Left kidney (tissue), 8 donors: ENCODE measurements at places on chromosomes 6 and 20. TPM values are rescaled to one million over a fixed set of nuclear protein-coding genes. Genes with fewer than 3 reads are reported as not detected.

The ZC2HC1B gene
- not detected for polyA plus RNA-seq

The CRISP3 gene
- not detected for polyA plus RNA-seq

The SNPH gene
- 3.3 TPM for polyA plus RNA-seq

The PLAGL2 gene
- polyA plus RNA-seq: 23.2 TPM

The OR12D3 gene
- not detected for polyA plus RNA-seq

The KCNS1 gene
- 0.55 TPM for polyA plus RNA-seq

The ZNF343 gene
- polyA plus RNA-seq: 19.6 TPM

The PSORS1C2 gene
- polyA plus RNA-seq: 0.15 TPM

The PAK1IP1 gene
- polyA plus RNA-seq: 22.9 TPM

The MICAL1 gene
- 32.8 TPM for polyA plus RNA-seq

The BHLHE23 gene
- polyA plus RNA-seq: not detected

The TCF15 gene
- 0.90 TPM for polyA plus RNA-seq

The SLCO4A1 gene
- polyA plus RNA-seq: 2.0 TPM

The METTL24 gene
- 14.7 TPM for polyA plus RNA-seq

The SLC25A27 gene
- 69.6 TPM for polyA plus RNA-seq

The CST4 gene
- polyA plus RNA-seq: not detected

The FOXF2 gene
- polyA plus RNA-seq: 0.10 TPM

The CASS4 gene
- 3.6 TPM for polyA plus RNA-seq

GRCh38 chr6:69936674-69937363, 70.5 kb downstream of the COL19A1 start:
- DNase-seq: no peak

- no peak for DNase-seq
These were observed 1.6 kb downstream of the RNF182 start for GRCh38 chr6:13926378-13926777.

DNA sequence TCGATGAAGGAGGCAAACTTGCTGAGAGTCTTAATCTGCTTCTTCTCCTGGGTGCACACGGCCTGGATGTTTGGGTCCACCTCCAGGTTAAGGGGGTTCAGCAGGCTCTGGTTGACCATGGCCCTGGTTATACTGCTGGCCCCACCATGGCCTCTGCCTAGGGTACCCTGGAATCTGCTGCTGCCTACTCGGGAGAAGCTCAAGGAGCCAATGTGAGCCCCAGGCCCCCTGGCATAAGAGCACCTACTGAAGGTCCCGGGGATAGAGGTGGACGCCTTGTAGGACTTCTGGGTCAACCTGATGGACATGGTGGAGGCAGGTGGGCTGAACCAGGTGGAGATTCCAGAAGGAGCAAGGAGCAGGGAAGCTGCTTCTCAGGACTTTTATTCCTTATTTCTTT, 17.9 kb upstream of the FKBP1C start:
- no peak for DNase-seq

- peak; percentile 56 for DNase-seq
These were observed 50.8 kb upstream of the DSN1 start for GRCh38 chr20:36824142-36824940.

- no peak for DNase-seq
These were observed 32.5 kb downstream of the ZC3H12D start for GRCh38 chr6:149452037-149452939.

GRCh38 chr6:159311618-159312017, 142.4 kb downstream of the FNDC1 start:
- no peak for DNase-seq

- no peak for DNase-seq
These were observed 22.4 kb downstream of the DLL1 start for GRCh38 chr6:170268216-170269129.

- DNase-seq: peak; percentile 65
These were observed 244.4 kb downstream of the SLC24A3 start for GRCh38 chr20:19456595-19457395.

DNA sequence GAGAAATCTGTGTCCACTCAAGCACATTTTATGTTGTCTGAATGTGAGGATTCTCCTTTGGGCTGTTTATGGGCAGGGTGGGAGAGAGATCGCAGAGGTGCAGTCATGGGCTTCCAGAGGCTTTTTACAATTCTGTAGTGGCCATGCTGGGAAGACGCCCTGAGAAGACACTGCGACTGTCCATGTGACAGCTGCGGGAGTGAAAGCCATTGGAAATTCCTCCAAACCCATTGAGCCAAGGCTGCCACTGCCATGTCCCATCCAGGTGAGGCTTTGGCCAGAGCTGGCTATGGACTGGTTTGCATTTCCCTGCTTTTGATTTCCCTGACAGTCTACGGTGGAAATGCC, 216.9 kb upstream of the ECI2 start:
- no peak for DNase-seq

DNA sequence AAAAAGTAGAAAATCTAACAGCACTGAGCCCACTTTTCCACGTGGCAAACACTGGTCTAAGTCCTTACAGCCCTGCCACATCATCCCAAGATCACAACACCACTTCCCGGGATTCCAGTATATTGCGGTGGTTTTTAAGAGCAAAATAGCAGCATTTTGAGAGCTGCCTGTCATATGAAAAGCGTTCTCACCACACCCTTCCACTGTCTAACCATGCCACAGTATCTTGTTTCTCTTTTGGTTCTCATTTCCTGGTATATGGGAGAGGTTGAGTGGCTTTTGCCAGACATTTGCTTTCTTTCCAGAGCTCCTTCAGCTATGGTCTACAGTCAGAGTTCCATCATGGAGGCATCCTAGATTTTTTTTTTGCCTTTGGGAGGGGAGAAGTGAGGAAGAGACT, 243.0 kb downstream of the TSHZ2 start:
- no peak for DNase-seq

DNA sequence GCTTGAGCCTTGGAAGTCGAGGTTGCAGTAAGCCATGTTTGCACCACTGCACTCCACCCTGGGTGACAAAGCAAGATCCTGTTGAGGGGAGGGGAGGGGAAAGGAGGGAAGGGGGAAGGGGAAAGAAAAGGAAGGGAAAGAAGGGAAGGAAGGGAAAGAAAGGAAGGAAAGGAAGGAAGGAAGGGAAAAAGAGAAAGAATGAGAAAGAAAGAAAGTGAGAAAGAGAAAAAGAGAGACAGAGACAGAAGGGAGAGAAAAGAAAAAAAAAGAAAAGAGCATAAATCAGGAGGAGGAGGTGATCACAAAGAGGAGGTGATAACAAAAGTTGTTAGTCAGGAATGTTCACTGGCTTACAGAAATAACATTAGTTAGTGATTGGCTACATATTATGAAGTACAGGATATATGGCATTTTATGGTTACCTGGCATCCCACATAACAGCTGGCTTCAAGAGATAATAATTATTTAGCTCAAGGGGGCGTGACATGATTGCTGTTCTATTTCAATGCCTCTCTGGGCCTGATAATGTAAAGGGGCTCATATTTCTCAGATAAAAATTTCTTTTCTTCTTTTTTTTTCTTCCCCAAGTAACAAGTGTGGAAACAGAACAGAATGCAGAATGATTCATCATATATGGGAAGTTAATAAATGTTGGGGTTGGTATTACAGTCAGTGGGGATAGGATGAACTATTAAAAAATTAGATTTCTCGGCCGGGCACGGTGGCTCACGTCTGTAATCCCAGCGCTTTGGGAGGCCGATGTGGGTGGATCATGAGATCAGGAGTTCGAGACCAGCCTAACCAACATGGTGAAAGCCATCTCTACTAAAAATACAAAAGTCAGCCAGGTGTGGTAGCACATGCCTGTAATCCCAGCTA, 27.1 kb downstream of the SAMHD1 start:
- no peak for DNase-seq

DNA sequence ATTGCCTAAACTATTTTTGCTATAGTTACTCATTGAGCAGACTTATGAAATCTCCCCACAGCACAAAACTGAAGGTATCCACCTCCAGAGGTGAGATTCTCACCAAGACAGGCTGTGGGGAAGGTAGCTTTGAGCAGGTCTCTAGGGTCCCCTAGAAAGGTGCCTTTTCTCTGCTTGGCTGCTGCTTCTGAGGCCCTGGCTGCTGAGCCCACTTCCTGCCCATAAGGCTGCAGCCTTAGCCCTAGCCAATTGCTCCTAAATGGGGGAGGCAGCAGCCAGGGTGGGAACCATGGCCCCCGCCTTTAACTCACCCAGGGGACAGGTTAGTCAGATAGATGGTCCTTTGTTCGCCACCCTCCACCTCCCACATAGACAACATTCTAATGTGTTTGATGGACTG, 3.6 kb downstream of the NT5E start:
- no peak for DNase-seq

- DNase-seq: no peak
These were observed at the start of gene FOXA2 for GRCh38 chr20:22584522-22584921. TSS of gene FOXA2 (minus strand) at chr20:22584572. CDS start at chr20:22584278, 294 bp downstream.

GRCh38 chr6:44042989-44043478, 84.2 kb downstream of the MRPL14 start:
- no peak for DNase-seq

DNA sequence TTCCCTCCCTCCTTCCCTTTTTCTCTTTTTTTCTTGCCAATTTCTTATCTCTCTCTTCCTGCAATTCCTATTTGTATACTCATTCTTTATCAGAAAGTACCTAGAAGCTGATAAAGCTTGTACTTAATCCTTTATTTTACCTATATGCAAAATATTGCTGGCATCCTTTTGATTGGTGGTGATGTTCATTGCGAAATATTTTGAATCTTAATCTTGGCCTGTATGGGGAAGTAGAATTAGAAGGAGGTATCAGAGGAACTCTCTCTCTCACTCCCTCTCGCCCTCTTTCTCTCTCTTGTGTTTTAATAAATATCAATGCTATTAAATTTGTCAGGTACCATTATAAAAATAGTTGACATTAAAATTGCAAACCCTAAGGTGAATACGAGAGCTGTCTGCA, 52.8 kb downstream of the UST start:
- DNase-seq: no peak

GRCh38 chr6:146785001-146785585, 186.3 kb downstream of the ADGB start:
- peak; percentile 18 for DNase-seq

- DNase-seq: no peak
These were observed 12.4 kb downstream of the ZNF341 start for GRCh38 chr20:33744181-33744580.

GRCh38 chr20:63919130-63919529, 24.2 kb downstream of the DNAJC5 start:
- DNase-seq: no peak

- DNase-seq: no peak
These were observed 83.0 kb upstream of the SGK1 start for GRCh38 chr6:134400941-134401340.

- DNase-seq: no peak
These were observed 134.8 kb upstream of the INSM1 start for GRCh38 chr20:20233041-20233514.

- no peak for DNase-seq
These were observed 112.8 kb downstream of the LAMP5 start for GRCh38 chr20:9627219-9627618.

- no peak for DNase-seq
These were observed 261.4 kb upstream of the PRDM1 start for GRCh38 chr6:105824732-105825131.

DNA sequence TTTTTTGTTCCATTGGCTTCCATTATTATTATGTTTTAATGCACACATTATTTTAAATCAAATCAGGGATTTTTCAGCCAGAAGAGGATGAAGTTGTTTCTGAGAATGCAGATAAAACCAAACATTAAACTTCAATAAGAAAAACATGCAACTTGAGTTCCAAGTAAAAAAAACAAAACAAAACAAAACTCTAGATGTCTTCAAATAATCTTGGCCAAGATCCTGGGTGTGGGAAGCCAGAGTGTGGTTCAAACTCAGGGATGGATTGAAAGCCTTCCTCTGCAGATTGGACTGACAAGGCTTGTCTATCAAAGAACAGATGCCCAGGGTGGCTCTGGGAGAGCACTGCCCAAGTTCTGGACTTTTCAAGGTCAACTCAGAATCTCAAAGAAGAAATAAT, 134.1 kb downstream of the LCA5 start:
- DNase-seq: no peak

DNA sequence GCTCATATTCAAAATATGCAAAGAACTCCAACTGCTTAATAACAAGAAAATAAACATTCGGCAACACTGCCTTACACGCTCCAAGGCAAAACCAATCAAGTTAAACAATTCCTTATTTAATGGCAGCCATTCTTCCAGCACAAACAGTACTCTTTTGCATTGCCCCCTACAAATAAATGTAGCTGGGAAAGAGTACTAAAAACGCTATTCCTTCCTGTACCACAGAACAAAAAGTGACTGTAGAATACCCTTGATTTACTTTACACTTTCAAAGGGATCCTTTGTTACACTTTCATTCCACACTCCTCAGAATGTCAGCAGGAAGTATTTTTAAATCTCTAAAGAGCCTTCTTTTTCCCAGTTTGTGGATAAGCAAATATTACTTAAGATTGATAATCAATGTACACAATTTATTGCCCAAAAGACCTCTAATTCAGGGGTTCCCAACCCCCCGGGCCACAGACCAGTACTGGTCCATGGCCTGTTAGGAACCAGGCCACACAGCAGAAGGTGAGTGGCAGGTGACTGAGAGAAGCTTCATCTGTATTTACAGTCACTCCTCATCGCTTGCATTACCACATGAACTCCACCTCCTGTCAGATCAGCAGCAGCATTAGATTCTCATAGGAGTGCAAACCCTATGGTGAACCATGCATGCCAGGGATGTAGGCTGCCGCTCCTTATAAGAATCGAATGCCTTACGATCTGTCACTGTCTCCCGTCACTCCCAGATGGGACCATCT, 51.6 kb downstream of the MBOAT1 start:
- DNase-seq: no peak

GRCh38 chr20:4763723-4764510, 42.2 kb downstream of the PRND start:
- DNase-seq: no peak

GRCh38 chr6:1240766-1241318, 71.1 kb upstream of the FOXQ1 start:
- DNase-seq: no peak

- DNase-seq: no peak
These were observed 563.1 kb upstream of the JARID2 start for GRCh38 chr6:14682812-14683211.

- no peak for DNase-seq
These were observed 726.4 kb upstream of the SLC35B3 start for GRCh38 chr6:9161731-9162130.

DNA sequence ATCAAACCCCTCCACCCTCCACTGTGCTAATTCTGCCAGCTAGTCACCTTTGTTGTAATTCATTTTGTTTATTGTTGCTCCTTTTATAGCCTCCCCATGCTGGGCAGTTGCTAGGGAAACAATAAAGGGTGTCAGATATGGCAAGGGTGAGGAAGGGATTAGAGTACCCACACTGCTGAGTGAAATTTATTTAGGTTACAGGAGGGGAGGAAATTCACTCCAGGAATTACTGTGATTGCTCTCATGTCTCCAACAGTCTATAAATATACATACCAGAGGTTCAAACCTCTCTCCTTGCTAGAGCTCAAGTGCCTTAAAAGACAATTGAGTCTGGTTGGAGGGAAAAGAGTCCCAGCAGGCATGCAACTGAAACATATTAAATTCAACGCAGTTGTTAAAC, 90.6 kb upstream of the ADGRF1 start:
- DNase-seq: no peak

- DNase-seq: no peak
These were observed 96.6 kb downstream of the TMEM242 start for GRCh38 chr6:157226761-157227160.
